T-cell (primary cell): ENCODE measurements at places on chromosomes 11 and 22.

DNA sequence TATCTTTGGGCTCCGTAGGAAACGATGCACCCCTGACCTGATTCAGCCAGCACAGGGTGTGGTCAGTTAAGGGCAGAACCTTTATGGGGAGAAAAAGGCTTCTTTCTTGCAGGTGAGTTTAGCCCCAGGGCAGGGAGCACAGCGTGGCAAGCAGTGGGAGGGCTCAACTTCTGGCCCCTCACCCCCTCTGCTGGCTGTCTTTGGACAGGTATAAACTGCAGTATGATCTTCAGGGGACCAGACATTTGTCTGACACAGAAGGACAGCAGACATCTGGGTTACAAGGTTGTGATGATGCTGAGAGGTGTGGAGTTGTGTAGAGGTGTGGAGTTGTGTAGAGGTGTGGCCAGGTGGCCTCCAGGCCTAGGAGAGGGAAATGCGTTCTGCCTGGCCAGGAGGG, 324.0 kb upstream of the PLET1 start:
- H3K36me3 ChIP-seq, result no peaks in the 10 kb centered on the region
- DNase-seq, result no peak
- H3K27ac ChIP-seq, result no peak overlapping the region
- H3K4me3 ChIP-seq, result no peak overlapping the region

DNA sequence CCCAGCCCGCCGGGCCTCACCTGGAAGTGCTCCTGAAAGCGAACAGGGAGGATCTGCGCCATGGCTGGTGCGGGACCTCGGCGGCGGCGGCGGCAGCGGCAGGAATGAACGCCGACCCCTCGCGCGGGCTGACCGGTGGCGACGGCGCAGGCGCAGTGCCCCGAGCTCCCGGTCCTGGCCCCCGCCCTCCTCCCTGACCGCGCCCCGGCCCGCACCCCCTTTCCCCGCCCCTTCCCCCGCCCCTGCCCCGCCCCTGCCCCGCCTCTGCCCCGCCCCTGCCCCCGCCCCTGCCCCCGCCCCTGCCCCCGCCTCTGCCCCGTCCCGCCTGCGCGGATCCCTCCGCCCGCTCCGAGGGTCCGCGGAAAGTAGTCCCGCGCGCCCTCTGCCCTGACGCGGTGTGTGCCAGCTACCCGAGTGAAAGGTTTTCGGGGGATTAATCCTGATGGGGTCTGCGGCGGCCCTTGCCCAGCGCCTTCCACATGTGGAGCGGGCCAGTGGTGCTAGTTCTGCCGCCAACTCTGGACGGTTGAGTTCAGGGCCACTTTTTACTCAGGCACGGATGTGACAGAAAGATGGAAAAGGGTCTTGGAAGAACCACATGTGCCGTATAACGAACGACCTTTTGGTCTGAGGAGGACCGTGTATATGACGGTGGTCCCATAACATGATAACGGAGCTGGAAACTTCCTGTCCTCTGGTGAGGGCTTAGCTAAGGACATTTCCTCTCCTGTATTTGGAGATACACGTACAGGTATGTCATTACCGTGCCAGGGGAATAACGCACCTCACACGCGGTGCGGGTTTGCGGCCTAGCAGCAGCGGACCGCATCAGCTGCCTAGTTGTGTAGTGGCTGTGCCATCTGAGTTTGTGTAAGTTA, at the start of gene CLTCL1:
TSS of gene CLTCL1 (minus strand) at position 140 of the 878 bp plus-strand sequence. CDS start at position 62, 78 bp downstream.
- DNase-seq, result peak; percentile 49
- no peak within 1 kb of the TSS for H3K27ac ChIP-seq
- no peaks in the 10 kb centered on the region for H3K27me3 ChIP-seq
- peak within 1 kb of the TSS; percentile 68 for H3K4me3 ChIP-seq
- no peaks in the 10 kb centered on the region for H3K36me3 ChIP-seq
- H3K4me1 ChIP-seq, result peaks cover 19% of the 10 kb centered on the region

DNA sequence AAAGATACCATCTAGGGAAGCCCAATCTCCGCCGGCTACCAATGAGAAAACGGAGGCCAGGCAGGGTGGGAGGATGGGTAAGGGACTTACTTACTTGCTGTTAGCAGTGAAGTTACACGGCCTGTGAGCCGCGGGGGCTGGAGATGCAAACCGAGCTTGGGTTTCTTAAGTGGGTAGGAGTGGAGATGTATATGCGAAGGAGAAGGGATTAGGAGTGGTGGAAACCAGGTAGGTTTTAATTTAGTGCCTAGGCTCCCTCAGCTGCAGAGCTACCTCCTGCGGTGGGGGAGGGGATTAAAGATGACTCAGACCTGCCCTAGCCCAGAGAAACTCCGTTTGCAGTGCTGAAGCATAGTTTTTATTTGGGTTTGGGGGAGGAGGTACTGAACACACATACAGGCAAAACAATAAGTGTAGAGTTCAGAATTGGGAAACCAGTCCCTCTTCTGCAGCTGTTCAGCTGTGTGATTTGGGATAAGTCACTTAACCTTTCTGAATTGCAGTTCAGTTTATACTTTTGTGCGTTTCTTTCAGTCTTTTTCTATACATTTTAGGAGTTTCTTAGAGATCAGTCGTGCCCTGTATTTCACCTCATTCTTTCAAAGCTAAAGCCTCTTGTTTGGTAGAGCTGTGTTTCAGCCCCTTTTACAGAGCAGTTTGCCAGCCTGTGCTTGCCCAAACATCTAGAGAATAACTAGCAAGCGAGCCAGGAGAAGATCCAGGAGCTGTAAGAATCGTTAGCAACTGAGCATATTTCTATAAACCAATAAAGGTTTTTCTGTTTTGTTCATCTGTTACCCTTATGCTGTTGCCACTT, 596 bp upstream of the TNRC6B start:
- DNase-seq, result peak; percentile 56
- H3K27me3 ChIP-seq, result no peaks in the 10 kb centered on the region
- H3K36me3 ChIP-seq, result peaks cover 1% of the 10 kb centered on the region
- H3K4me3 ChIP-seq, result peak overlapping the region; percentile 40
- peak overlapping the region; percentile 57 for H3K27ac ChIP-seq

- H3K4me3 ChIP-seq, result no peak overlapping the region
- H3K4me1 ChIP-seq, result no peaks in the 10 kb centered on the region
- DNase-seq, result no peak
Observed at GRCh38 chr11:134724106-134724778, 312.2 kb upstream of the B3GAT1 start.

GRCh38 chr11:130469181-130469580, 20.7 kb downstream of the ADAMTS15 start:
- no peak for DNase-seq
- no peak overlapping the region for H3K4me3 ChIP-seq
- no peaks in the 10 kb centered on the region for H3K4me1 ChIP-seq

- no peaks in the 10 kb centered on the region for H3K36me3 ChIP-seq
- no peak overlapping the region for H3K27ac ChIP-seq
- DNase-seq, result no peak
- H3K4me1 ChIP-seq, result no peaks in the 10 kb centered on the region
- peaks cover 9% of the 10 kb centered on the region for H3K27me3 ChIP-seq
Observed at GRCh38 chr11:123692961-123693360, 38.5 kb upstream of the SCN3B start.

- H3K27ac ChIP-seq, result no peak overlapping the region
- no peak overlapping the region for H3K4me3 ChIP-seq
- no peak for DNase-seq
- no peaks in the 10 kb centered on the region for H3K4me1 ChIP-seq
- no peaks in the 10 kb centered on the region for H3K36me3 ChIP-seq
- H3K27me3 ChIP-seq, result no peaks in the 10 kb centered on the region
Observed at GRCh38 chr11:17740649-17741235, 6.2 kb downstream of the KCNC1 start.

GRCh38 chr11:89293965-89294679, 116.4 kb downstream of the TYR start:
- no peak for DNase-seq
- H3K27me3 ChIP-seq, result no peaks in the 10 kb centered on the region
- no peaks in the 10 kb centered on the region for H3K36me3 ChIP-seq
- no peak overlapping the region for H3K27ac ChIP-seq

GRCh38 chr11:113664981-113665710, 41.0 kb downstream of the TMPRSS5 start:
- H3K4me1 ChIP-seq, result no peaks in the 10 kb centered on the region
- no peak for DNase-seq
- H3K27me3 ChIP-seq, result no peaks in the 10 kb centered on the region
- no peak overlapping the region for H3K27ac ChIP-seq

DNA sequence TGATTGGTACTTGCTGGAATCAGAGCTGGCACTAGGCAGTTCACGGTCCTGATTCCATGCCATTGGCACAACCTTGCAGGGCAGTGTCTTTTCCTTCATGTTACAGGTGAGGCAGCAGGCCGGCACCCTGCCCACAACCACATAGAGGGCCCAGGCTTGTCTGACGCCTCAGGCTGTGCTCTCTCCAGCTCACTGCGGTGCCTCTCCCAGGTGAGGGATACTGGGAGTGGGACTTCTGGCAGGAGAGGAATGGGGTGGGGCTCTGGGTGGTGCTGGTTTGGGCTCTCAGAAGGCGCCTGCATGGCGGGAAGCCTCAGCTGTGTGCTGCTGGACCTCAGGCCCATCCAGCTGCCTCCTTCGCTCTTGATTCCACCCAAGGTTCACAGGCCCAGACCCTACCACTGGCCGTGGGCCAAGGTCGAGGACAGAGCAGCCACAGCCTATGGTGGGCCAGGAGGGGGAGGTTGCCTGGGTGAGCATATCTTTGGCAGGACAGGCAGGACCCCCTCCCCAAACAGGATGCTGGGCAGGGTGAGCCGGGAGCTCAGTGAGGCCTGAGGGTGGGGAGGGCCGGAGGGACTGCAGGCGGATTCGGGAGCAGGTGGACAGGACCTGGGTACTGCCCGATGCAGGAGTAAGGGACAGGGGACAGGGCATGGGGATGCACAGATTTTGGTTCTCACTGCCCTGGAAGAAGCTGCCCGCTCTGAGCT, 7.0 kb upstream of the MPPED1 start:
- DNase-seq, result no peak
- no peak overlapping the region for H3K4me3 ChIP-seq
- H3K36me3 ChIP-seq, result no peaks in the 10 kb centered on the region
- no peak overlapping the region for H3K27ac ChIP-seq
- peaks cover 3% of the 10 kb centered on the region for H3K27me3 ChIP-seq
- no peaks in the 10 kb centered on the region for H3K4me1 ChIP-seq

DNA sequence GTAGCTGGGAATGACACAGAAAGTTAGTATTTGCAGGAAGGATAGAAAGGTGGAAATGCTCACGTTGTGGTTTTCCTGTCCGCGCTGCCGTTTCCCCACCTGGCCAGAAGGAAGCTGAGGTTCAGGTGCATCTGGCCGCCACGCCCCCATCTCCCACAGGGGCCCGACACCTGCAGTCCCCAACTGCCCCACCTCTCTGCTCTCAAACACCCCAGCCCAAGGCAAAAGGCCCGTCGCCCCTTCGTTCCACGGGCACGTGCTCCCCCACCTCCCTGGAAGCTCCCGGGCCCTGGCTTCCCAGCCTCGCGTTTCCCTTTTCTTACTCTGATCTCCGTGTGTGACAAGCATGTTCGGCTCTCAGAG, 985.1 kb downstream of the BRD1 start:
- H3K36me3 ChIP-seq, result no peaks in the 10 kb centered on the region
- no peak overlapping the region for H3K4me3 ChIP-seq
- peaks cover 32% of the 10 kb centered on the region for H3K27me3 ChIP-seq
- no peaks in the 10 kb centered on the region for H3K4me1 ChIP-seq
- DNase-seq, result no peak
- H3K27ac ChIP-seq, result no peak overlapping the region

DNA sequence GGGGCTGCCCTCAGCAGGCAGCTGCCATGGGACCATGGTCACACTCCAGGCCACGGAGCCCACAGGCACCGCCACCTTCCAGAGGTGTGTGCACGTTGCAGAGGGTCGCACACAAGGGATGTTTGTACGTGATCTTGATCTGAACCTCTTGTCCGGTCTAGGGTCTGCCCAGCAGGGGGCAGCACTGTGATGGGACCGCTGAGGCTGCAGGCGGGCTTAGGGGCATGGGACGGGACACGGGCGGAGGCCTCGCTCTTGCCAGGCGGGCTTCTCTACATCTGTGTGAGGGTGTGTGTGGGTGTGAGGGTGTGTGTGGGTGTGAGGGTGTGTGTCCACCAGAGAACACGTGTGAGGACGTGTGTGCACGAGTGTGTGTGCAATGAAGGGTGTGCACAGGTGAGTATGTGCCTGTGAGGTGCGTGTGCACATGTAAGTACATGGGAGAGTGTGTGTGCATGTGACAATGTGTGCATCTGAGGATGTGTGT, 52.4 kb downstream of the CACNA1I start:
- peak; percentile 53 for DNase-seq
- H3K4me1 ChIP-seq, result peaks cover 1% of the 10 kb centered on the region
- no peaks in the 10 kb centered on the region for H3K36me3 ChIP-seq
- H3K27ac ChIP-seq, result no peak overlapping the region
- H3K4me3 ChIP-seq, result no peak overlapping the region

DNA sequence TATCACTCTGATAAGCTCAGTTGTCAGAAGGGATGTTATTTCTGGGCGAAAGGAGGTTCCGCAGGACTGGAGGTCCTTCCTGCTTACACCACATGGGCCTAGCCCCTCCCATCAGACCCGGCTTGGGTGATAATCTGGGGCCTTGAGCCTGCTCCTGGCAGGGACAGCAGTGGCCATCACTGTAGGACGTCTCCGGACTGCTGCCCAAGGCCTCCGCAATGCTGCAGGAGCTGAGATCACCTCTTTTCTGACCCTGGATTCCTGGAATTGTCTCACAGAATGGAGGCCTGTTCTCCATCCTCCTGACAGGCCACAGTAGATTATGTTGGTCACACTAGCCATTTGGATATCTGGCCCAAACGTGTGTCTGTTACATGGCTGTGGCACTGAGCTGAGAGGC, 9.2 kb upstream of the BIK start:
- H3K4me1 ChIP-seq, result peaks cover 6% of the 10 kb centered on the region
- no peak overlapping the region for H3K4me3 ChIP-seq
- no peaks in the 10 kb centered on the region for H3K27me3 ChIP-seq
- no peak for DNase-seq
- no peaks in the 10 kb centered on the region for H3K36me3 ChIP-seq
- H3K27ac ChIP-seq, result no peak overlapping the region

GRCh38 chr11:57474017-57474802, 13.9 kb downstream of the RTN4RL2 start:
- H3K4me1 ChIP-seq, result peaks cover 13% of the 10 kb centered on the region
- no peak for DNase-seq

DNA sequence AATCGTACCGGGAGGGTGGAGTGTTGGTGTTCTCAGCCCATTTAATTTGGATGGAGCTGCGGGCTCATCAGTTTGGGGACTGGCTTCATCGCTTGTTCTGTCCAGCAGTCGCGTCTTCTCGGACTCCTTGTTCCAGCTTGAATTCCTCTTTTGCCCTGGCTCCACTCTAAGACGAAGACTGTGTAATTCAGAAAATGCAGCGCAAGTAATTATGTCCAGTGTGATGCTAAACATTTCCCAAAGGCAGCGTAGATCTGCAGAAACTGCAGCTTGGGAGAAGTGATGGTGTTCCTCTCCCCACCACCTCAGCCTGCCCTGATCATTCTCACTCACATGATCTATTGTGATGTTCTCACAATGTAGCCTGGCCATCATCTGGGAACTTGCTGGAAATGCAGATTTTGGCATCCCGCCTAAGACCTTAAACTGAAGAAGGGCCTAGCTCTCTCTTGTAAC, 666 bp downstream of the SLC25A18 start:
- no peak overlapping the region for H3K27ac ChIP-seq
- no peak overlapping the region for H3K4me3 ChIP-seq

GRCh38 chr11:9092072-9092471, 673 bp upstream of the SCUBE2 start:
- no peak overlapping the region for H3K27ac ChIP-seq
- no peaks in the 10 kb centered on the region for H3K4me1 ChIP-seq
- no peaks in the 10 kb centered on the region for H3K36me3 ChIP-seq
- H3K4me3 ChIP-seq, result no peak overlapping the region
- H3K27me3 ChIP-seq, result peaks cover 62% of the 10 kb centered on the region

GRCh38 chr11:126628790-126629621, 273.5 kb downstream of the ST3GAL4 start:
- H3K27me3 ChIP-seq, result no peaks in the 10 kb centered on the region
- no peak overlapping the region for H3K4me3 ChIP-seq
- H3K36me3 ChIP-seq, result no peaks in the 10 kb centered on the region
- no peak overlapping the region for H3K27ac ChIP-seq
- DNase-seq, result no peak
